Stimulated activated CD4-positive, alpha-beta T cell treated with anti-CD3 and anti-CD28 coated beads, Interleukin-1b, Interleukin-23, amount 100 ng/mL, for 1 hour (primary cell): ENCODE measurements at places on chromosomes 12 and 14.

DNA sequence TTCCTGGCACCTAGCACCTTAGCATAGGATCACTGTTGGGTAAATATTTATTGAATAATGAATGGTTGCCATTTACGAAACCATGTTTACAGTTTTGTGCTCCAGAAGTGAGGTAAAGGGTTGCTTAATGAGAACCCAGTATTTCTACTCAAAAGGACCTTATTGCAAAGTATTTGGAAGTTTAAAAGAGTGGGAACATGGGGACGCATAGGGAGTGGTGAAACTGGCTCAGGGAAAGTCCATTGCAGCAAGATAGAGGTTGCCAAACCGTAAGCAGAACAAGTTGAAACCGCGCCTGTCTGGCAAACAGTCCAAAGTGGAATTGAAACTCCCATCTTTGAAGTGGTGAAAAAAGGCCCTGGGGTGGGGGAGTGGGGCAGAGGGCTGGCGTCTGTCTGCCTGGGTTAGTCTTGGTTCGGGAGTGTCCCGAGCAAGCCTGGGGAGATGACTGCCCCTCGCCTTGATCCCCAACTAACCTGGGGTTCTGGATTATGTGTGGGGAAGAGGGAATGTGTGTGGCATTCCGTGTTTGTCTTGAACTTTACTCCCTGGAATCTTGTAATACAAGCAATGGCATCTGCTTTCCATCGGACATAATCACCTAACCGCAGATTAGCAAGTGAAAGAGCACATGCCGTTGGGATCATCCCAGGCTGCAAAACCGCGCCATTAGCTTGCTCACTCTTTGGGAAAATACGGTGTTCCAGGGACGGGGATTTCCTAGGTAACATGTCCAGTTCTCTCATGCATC lies 7.2 kb downstream of the ALDH2 start:
- no peak for DNase-seq

GRCh38 chr12:117000316-117000715 lies 89.6 kb downstream of the FBXW8 start:
- no peak for DNase-seq

- no peak for DNase-seq
Observed at GRCh38 chr12:120125792-120126634, 9.5 kb upstream of the RAB35 start.

DNA sequence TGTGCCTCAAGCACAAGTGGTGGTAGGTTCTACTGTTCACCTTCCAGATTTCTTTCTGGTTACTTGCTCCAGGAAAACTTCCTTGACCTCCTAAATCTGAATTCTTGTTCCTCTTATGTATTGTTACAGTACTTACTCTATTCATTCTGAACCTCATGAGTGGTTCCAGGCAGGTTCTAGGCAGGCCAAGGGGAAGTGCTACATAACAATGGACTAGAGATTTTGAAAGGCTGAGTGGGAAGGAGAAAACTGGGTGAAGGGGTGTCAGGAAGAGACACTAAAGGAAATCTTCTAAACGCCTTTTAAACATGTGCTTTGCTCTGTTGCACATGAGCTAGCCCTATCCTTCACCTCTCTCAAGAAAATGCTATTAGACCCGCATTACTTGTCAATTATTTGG lies 1.6 kb downstream of the YARS2 start:
- DNase-seq: no peak

DNA sequence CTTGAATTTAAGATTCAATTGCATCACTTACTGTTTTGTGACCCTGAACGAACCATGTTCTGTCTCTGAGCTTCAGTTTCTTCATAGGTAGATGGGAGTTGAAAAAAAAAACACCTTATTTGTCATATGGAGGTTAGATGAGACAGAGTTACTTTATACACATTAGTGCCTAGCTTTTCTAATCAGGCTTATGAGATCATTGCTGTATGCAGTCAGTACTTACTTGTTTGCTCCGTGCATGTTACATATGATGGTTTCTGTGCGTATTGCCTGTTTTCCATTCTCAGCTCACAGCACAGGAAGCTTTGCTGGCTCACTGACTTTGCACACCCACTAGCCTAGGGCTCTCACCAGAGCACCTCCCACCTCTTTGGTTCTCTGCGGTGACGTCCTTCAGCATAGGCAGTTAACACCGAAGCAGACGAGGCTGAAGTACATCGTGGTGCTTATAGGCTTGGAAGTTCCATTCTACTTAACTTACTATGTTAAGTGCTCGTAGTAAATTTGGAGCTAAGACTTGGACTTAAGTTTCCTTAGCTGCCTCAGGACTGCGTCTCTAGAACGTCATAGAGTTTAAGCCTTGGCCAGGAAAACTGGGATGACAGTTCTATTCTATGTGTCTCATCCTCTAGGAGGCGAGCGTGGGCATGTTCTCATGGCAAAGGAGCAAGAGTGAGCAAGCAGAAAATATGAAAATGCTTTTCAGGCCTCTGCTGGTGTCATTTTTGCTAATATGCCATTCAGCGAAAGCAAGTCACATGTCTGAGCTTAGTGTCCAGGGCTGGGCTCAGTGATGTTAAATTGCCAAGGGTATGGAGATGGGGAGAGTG lies 57.3 kb downstream of the NRXN3 start:
- no peak for DNase-seq

DNA sequence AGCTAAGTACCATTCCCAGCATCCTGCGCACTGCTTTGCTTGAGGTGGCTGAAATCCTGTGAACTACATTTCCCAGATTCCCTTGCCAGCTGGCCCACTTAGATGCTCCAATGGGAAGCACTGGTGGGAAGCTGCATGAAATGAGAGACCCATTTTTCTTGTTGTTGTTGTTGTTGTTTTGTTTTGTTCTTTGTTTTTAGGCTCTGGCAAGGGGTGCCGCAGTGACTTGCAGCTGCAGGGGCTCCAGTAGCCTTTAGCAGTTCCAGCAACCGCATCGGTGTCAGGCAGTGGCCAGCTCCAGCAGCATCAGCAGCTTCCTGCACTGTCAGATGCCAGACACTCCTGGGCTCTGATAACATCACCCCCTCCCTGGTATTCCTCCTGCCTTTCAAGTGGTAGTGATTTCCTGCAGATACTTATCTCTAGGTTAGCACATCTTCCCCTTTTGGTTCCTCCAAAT lies 8.8 kb upstream of the EGLN3 start:
- DNase-seq: no peak

GRCh38 chr12:20415641-20416040 lies 47.3 kb downstream of the PDE3A start:
- no peak for DNase-seq

- no peak for DNase-seq
Observed at GRCh38 chr14:67129768-67130167, 59.5 kb upstream of the GARIN2 start.

DNA sequence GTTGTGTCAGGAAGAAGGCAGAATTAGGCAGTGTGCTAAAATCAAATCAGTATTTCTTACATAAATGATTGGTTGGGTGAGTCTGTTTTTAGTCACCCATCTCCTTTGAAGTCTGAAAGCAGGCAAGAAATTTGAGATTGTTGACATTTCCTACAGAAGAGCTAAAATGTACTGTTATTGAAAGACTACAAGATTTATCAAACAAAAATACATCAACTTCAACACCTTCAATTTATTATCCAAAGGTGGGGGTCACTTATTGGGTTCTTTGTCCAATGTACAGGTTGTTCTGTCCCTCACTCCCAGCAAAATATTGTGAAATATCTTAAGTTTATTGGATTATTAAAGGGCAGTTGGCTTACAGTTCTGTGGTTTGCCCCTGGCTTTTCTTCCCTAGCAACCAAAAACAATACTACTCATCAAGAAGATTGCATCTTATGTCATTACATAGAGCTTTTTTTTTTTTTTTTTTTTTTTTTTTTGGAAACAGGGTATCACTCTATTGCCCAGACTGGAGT lies 20.6 kb upstream of the PKP2 start:
- DNase-seq: no peak

- DNase-seq: no peak
Observed at GRCh38 chr14:101055776-101056374, 152.4 kb upstream of the RTL1 start.

- DNase-seq: no peak
Observed at GRCh38 chr14:101442451-101442850, 118.8 kb upstream of the DIO3 start.

- no peak for DNase-seq
Observed at GRCh38 chr12:104056419-104056972, 6.5 kb upstream of the GLT8D2 start.

DNA sequence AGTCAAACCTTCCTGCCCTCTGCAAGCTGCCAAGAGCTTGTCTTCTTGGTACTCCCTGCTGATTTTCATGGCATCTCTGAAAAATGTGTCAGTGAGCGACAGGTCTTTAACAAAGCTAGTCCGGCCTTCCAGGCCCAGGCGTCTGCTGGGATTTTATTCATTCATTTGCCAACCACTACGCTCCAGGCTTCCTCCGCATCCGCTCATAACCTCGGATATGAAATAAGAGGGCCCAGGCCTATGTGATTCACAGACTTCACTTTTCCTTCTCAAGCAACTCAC lies 13.8 kb downstream of the TSPAN9 start:
- no peak for DNase-seq

DNA sequence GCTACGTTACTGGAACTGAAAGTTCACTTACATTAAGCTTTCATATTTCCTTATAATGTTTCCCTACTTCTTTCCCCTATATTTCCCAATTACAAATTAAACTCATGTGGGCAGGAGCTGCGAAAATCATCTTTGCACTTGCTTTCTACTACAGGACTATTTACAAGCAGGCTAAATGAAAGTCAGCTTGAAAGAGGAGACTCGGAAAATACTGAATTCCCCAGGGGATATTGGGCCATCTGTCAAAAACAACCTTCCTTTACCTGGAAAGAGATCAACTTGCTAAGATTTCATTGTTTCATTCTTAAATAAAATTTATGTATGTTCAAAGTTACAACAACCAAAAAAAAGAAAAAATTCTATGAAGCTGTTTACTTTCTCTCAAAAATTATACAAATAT lies 92.8 kb upstream of the BBS10 start:
- no peak for DNase-seq

GRCh38 chr12:1517007-1517406 lies 77.4 kb downstream of the FBXL14 start:
- DNase-seq: no peak

DNA sequence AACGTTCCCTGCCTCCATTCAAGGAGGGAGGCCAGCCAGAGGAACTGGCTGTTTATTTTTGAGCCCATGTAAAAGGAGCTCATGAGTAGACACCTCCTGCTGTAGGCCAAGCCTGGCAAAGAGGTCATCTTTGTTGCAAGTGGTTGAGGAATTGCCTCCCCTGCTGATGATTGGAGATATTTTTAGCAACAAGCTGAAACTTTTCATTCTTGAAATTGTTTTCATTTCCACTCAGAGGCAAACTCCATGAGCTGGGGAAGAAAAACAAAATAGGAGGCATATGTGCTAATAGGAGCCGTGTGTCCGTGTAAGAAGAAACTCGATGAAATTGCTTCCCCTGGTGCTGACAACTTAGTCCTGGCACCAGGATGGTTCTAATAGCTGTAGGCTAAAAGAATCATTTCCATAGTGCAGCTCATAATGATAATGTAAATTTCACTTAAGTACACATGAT lies 440.1 kb upstream of the FAR2 start:
- DNase-seq: no peak

DNA sequence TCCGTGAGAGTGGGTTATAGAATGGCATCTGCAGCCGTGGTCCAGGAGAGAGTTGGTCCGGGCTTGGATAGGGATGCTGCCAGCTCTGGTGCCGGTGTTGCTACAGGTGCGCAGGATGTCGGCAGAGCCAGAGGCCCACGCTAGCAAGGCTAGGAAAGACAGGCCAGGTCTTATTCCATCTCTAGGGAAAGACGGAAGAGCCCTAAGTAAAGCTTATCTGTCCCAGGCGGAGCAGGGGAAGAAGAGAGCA lies 485 bp upstream of the PSME1 start:
- DNase-seq: no peak

DNA sequence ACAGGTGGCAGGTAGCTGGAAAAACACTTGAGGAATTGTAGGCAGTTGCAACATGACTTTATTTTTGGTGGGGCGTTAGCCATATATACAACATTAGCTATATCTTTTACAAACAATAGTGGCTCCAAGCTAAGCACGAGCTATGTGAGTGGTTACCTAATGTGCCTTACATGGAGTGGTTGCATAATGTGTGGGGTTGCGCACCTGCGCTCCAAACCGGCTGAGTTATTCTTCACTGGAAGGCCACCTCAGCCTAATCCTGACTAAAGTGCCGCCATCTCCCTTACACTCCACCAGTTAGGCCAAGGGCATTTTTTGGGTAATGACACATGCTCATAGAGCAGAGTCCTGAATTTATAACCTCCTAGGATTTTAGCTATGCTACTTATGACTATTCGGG lies 31.8 kb upstream of the G2E3 start:
- DNase-seq: no peak

DNA sequence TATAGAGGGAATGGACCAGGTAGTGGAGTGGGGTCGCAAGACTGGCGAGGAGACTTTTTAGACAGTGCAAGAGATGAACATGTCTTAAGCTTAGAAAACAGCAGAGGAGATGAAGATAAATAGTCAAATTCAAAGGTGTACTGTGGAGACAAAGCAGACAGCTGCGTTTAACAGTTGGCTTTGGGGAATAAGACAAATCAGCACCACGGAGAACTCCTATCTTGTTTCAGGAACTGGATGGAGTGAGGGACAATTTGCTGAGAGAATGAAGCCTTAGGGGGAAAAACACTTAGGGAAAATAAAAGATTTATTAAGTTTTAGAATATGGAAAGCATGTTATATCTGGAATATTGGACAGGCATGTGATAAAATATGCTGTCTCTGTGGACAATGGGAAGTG lies 458.8 kb downstream of the GLT1D1 start:
- no peak for DNase-seq

- DNase-seq: no peak
Observed at GRCh38 chr12:118880720-118881493, 100.4 kb upstream of the SRRM4 start.

- DNase-seq: no peak
Observed at GRCh38 chr14:49858383-49858782, 5.8 kb upstream of the NEMF start.

GRCh38 chr14:20179218-20179617 lies 11.5 kb upstream of the OR11G2 start:
- DNase-seq: no peak
